AG09309 (cell line): ENCODE measurements at places on chromosomes 16 and 17.

DNA sequence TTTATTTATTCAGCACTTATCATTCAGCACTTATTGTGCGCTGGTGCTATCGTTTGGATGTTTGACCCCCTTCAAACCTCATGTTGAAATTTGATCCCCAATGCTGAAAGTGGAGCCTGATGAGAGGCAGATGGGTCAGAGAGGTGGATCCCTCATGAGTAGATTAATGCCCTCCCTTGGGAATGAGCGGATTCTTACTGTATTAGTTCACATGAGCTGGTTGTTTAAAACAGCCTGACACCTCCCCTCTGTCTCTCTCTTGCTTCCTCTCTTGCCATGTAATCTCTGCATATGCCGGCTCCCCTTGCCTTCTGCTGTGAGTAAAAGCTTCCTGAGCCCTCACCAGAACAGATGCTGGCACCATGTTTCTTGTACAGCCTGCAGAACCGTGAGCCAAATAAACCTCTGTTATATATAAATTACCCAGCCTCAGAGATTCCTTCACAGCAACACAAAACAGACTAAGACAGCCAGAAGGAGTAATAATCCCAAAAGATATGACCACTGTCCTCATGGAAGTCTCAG lies 111.1 kb downstream of the CACNG3 start:
- no peak for DNase-seq

DNA sequence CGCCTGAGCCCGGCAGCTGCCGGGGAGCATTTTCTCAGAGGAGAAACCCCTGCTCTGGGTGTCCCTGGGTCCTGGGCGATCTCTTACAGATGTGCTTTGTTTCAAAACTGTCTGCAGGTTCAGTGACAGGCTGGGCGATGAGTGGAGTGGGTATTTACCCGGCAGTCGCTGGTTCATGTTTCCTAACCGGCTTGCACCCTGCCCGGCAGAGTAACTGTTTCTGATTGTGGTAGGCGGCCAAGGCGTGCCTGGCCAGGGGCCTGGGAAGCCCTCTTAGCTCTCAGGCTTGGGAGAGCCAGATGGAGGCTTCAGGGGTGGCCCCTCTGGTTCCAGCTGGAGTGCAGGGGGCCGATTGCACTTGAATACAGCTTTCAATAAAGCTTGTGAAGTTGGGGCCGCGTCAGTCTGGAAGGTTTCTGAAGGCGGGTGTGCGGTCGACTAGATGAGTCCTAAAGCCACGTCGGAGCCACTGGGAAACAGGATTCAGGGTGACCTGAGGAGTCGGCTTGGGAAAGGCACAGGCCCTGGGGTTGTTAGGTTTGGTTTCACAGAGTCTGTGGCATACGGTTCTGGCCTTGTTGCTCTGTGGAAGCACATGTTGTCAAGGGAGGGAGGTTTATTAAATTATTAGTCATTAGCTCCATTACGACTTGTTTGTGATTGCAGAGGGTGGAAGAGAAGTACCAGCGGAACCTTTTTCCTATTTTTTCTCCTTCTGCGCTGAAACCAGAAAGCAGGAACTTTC lies 1.4 kb downstream of the BAIAP2 start:
- no peak for DNase-seq

GRCh38 chr16:88888461-88889387 lies 22.3 kb upstream of the PABPN1L start:
- no peak for DNase-seq

DNA sequence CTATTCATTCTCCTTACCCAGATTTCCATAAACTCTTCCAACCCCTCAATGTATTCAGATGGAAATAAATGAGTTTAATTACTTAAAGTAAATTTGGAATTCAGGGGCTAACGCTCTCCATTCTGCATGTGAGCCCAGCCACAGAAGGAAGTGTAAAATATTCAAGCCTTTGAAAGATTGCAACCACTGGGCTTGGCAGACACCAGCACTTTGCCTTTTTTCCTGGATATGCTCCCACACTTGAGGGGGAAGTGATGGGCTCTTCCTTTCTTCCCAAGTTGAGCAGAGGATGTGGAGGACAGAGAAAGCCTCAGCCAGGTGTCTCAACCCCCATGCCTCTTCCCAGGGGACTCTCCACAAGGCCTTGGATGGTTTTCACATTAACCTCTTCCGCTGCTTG lies 825.1 kb upstream of the EEF2KMT start:
- DNase-seq = no peak

DNA sequence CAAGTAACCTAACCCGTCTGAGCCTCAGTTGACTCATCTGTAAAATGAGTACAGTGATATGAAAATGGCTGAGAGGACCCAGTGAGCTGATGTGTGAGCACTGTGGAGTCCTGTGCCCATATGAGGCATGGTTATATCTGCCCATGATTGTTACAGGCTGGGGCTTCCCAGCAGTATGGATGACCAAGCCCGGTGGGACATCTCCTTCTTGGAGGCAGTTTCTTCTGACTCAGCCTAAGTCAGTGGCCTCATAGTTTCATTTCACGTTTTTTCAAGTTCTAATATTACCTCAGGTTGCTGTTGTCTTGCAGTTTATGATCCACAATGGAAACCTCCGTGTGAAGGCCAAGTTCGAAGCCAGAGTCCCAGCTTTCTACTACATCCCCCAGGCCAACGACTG lies 4.8 kb downstream of the ADAP2 start:
- DNase-seq = no peak

GRCh38 chr16:9123871-9124270 lies 32.4 kb downstream of the HAPSTR1 start:
- no peak for DNase-seq

DNA sequence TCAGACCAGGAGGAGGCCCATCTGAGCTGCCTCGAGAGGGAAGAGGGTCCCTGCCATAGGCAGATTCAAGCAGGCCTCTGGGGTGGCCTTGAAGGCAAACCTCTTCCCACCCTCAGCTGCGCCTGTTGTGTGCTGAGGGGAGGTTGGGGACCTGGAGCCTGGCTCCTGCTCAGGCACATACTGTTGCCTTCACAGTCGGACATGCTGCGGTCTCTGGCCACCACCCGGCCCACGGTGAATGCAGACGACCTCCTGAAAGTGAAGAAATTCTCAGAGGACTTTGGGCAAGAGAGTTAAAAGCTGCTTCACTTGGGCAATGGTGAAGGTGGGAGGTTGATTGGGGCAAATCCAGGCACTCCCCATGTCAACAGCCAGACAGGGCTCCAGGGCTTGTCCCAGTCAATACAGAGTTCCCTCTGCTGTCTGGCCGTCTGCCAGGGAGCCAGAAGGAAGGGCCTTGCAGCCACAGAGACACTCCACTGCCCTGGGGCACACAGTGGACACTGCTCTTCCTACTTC lies 6.3 kb downstream of the PDF start:
- DNase-seq = no peak

- DNase-seq = no peak
These were observed at the start of gene GLIS2 for GRCh38 chr16:4315186-4316107. GLIS2 (plus strand) TSS chr16:4316067; CDS start chr16:4332281, 16,214 bp downstream.

DNA sequence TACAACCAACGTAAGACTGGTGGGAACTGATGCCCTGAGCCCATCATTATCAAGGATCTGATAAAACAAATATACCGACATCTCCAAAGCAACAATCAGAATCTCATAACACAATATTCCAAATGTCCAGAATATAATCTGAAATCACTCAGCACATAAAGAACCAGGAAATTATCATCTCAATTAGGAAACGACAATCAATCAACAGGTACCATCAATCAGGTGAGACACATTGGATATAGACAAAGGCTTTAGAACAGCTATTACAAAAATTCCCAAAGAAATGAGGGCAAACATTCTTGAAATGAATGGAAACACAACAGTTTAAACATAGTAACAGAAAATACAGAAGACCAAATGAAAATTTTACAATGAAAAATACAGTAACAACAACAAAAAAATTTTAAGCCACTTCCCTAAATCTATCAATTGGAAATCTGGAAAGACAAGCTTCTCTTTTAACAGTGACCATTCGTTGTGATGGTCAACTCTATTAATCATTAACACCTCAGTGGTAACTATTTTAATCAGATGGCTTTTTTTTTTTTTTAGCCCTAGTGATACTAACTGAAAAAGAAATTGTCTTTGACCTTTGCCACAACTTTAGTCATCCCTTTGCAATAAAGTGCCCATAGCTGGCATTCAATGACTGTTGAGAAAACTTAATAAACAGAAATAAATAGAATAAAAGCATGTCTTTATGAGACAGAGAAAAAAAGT lies 70.4 kb downstream of the USP32 start:
- DNase-seq = no peak

GRCh38 chr17:42720996-42721583 lies 23.8 kb downstream of the EZH1 start:
- DNase-seq = peak; percentile 29

- no peak for DNase-seq
These were observed 25.4 kb downstream of the TOX3 start for GRCh38 chr16:52521570-52521969.

DNA sequence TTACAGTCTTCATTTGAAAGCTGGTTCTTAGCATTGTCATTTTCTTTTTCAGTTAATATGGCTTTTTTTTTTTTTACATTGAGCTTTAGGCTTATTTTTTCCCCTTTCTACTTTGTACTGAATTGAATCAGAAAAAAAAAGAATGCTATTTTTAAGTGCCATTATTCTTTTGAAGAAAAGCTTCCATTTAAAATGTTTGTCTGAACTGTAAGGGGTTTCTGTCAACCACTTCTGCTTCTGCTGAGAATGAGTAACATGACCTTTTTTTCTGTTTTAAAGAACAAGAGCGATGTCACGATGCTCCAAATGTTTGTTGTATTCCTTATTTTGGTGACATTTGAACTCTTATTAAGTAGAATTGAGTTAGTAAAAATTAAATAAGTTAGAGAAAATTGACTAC lies 50.0 kb downstream of the MRTFB start:
- no peak for DNase-seq

GRCh38 chr16:11824362-11824761 lies 27.0 kb downstream of the RSL1D1 start:
- no peak for DNase-seq

- no peak for DNase-seq
These were observed 2.9 kb downstream of the KPNB1 start for GRCh38 chr17:47652570-47652969.

DNA sequence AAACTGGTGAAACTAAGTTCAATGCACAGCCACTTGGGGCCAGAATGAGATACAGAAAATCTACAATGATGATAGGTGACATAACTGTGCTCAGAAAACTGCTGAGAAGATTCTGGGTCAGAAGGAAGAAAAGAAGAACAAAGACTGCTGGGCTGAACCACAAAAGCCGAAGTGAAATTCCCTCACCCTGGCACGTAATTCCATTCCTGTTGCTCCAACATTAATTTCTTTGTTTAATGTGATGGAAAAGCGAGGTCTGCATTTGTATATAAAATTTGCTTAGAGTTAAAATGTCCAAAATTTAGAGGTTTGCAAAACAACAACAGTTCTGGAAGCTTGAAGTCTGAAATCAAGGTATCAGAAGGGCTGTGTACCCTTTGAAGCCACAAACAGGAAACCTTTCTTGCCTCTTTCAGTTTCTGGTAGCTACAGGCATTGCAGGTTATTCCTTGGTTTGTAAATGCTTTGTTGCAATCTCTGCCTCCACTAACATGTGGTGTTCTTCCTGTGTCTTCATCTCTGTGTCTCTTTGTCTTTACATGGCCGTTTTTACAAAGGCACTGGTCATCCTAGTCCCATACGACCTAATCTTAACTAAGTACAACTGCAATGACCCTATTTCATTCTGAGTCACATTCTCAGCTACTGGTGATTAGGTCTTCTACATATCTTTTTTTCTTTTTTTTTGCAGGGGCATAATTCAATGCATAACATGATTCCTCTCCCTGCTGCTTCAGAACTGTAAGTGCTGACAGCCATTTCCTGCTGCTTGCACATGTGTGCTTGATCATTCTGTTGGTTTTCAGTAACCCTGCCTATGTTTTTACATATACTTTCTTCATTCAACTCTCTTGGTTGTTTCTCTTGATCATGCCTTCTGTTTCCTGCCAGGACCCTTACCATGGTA lies 603.0 kb upstream of the CDH8 start:
- DNase-seq = no peak

- no peak for DNase-seq
These were observed 203.6 kb downstream of the CPPED1 start for GRCh38 chr16:12600116-12600515.

GRCh38 chr16:24302636-24303035 lies 46.5 kb downstream of the CACNG3 start:
- no peak for DNase-seq

DNA sequence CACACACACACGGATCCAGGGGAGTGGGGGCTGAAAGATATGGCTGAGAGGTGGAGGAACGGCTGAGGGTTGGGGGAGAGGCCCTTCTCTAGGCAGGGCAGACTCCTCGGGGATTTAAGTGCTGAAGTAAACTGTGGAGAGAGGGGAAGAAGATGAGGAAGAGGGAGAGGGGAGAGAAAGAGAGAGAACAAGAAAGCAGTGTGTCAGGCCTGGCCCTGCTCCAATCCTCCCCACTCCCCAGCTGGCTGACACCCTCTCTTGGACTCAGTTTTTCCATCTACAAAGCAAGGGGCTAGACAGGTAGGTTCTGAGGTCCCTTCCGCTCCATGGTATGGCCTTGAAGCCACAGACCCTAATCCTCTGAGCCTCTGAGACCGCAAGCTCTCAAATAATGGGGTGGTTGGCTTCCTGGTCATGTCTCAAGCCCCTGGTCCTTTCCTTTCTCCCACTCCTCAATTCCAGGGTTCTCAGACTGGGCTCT lies 2.0 kb downstream of the VAMP2 start:
- DNase-seq = no peak

DNA sequence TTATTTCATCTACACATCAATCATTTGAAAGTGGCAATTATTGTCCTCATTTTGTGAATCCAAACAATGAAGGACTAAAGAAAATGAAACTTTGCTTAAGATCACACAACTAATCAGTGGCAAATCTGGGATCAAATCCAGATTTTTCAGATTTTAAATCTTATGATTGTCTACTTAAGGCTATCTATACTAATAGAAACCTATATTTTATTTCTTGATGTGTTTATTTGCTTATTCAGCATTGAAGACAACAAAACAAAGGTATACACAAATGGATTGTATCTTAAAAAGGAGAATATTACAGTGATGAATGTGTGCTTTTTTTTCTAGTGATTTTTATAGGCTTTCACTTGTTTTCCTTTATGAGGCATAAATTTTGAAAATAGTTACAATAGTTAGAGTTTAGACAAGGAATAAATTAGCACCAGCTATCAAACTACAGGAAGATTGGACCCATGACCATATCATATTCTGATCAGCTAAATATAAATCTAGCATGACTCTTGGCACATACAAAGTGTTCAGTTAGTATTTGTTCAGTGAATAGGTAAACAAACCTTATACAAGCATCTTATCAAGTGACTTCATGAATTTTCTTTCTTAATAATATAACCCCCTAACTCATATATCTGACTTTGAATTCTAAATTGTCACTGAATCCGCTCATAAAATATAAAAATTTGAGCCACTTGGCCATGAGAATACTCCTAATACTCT lies 20.5 kb downstream of the VMP1 start:
- DNase-seq = no peak

- no peak for DNase-seq
These were observed 173.6 kb downstream of the PHKB start for GRCh38 chr16:47634727-47635126.
